Right hindlimb (tissue), 1 donor: ENCODE measurements at places on chromosomes 16 and 17.

DNA sequence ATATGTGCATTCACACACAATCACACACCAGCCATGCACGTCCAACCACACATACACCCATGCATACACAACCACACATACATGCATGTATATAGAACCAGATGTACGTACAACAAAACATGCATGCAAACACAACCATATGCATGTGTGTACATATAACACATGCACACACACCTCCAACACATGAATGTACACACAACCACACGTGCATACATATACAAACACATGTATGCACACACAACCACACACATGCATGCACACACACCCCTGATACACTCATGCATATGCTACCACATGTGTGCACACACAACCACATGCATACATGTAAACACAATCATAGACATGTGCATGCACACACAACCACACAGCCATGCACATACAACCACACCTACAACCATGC, 52.0 kb upstream of the SDK2 start:
- no peak for DNase-seq

DNA sequence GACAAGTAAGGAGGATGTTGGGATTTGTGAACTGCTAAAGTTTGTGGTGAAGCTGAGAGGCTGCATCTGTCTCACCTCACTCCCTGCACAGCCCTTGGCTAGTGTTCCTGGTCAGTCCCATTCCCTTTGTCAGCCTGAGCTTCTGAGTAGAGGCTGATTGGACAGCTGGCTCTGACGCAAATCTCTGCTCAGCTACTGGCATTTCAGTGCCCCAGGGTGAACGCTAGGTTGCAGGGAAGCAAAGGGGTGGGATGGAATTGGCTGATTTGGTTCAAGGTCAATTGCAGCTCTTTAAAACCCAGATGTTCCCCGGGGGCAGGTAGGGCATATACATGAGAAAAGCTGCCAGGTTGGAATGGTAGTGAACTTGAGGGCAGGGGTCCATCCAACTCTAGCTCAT, 23.1 kb upstream of the CNOT1 start:
- no peak for DNase-seq

GRCh38 chr16:3187798-3188674, at the start of gene OR1F1:
Gene OR1F1 (plus strand): TSS chr16:3188204.
- no peak for DNase-seq

DNA sequence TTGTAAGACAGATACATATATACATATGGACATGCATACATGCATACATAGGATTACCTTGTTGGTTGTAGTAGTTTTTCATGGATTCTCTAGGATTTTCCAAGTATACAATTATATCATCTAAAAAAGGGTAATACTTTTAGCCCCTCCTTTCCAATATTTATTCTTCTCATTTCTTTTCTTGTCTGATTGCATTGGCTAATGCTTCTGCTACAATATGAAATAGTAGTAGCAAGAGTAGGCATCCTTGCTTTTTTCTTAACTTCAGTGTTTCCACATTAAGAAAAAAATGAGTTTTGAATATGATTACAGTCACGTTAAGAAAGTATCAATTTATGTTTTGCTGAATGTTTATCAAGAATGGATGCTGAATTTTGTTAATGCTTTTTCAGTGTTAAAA, 58.0 kb downstream of the RBFOX3 start:
- DNase-seq: no peak

GRCh38 chr17:81109957-81110356, 55.4 kb upstream of the PVALEF start:
- no peak for DNase-seq

- no peak for DNase-seq
Measured at GRCh38 chr16:69316595-69317034, 5.5 kb downstream of the VPS4A start.

DNA sequence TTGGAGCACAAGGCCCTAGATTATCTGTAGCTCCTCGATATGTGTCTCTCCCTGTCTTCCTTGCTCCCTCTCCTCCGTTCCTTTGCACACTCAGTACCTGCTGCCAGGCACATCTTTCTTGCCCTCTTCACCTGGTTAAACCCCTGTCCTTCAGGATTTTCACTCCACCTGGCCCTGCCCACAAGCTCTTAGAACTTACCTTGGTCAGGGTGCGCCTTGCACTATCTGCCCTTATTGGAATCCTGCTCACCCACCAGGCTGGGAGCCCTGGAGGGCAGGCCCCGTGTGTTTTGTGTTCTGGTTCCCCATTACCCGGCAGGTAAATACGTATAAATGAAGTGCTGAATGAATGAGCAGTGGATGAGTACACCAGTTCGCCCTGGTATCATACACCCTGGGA, 54.6 kb downstream of the MARCHF10 start:
- DNase-seq: no peak
